ENCODE measurements at places on chromosomes 16 and 17.

DNA sequence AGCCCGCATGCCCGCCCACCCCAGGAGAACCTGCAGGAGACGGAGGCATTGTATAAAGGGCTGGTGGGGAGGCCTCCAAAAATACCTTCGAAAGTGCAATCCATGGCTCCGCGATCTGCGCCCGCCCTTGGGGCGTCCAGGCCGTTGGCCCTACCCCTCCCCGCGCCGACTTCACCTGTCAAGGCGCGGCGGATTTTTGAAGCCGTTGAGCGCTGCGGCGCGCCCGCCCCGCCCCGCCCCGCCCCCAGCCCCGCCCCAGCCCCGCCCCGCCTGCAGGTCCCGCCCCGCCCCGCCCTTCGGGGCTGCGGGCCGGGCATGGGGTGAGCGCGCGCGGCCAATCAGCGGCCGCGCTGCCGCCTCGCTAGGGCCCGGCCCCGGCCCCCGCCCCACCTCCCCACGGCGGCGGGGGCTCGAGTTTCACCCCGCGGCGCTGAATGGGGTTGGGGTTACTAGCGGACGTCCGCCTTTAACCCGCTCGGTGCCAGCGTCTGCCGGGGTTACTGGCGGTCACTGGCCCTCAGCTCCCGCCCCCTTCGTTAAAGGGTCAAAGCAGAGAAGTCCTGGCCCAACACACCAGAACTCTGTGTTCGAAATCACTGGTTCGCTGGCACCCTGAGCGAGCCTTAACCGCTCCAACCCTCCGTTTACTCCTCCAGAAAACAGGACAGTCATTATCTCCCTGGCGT is 13.2 kb downstream of the SREBF1 start:
- peak; percentile 94 for DNase-seq

- no peak for DNase-seq
Measured at GRCh38 chr17:50266384-50267073, 7.7 kb upstream of the TMEM92 start.

DNA sequence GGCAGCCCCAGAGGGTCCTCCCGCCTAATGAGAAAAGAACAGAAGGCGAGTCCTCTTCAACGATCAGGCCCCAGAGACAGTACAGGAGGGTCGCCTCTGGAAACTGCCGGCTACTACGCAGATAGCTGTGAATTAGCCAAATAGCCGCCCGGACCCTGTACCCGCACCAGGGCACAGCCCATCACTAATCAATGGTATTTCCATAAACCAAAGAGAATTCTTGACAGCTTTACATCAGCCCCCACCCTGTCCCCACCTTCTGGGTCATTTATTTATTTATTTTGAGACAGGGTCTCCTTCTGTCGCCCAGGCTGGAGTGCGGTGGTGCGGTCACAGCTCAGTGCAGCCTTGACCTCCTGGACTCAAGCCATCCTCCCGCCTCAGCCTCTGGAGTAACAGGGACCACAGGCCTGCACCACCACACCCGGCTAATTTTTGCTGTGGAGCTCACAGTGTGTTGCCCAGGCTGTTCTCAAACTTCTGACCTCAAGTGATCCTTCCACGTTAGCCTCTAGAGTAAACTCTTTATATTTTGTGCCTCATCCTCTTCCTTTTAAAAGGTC is 805 bp upstream of the CLCN7 start:
- DNase-seq, result no peak

GRCh38 chr16:67661101-67661761 is 471 bp downstream of the PARD6A start:
- no peak for DNase-seq
